Prostate gland (tissue), 2 donors: ENCODE measurements at places on chromosomes 16 and 17. TPM values are rescaled to one million over a fixed set of nuclear protein-coding genes. Genes with fewer than 3 reads are reported as not detected.

Gene PRKCB
- 2.9 TPM for total RNA-seq

Gene HIGD1B
- not detected for total RNA-seq

Gene PRCD
- 0.36 TPM for total RNA-seq

Gene SCIMP
- 2.3 TPM for total RNA-seq

Gene CCL3
- not detected for total RNA-seq

Gene ODAD4
- 0.55 TPM for total RNA-seq

Gene SKAP1
- total RNA-seq, result 1.1 TPM

DNA sequence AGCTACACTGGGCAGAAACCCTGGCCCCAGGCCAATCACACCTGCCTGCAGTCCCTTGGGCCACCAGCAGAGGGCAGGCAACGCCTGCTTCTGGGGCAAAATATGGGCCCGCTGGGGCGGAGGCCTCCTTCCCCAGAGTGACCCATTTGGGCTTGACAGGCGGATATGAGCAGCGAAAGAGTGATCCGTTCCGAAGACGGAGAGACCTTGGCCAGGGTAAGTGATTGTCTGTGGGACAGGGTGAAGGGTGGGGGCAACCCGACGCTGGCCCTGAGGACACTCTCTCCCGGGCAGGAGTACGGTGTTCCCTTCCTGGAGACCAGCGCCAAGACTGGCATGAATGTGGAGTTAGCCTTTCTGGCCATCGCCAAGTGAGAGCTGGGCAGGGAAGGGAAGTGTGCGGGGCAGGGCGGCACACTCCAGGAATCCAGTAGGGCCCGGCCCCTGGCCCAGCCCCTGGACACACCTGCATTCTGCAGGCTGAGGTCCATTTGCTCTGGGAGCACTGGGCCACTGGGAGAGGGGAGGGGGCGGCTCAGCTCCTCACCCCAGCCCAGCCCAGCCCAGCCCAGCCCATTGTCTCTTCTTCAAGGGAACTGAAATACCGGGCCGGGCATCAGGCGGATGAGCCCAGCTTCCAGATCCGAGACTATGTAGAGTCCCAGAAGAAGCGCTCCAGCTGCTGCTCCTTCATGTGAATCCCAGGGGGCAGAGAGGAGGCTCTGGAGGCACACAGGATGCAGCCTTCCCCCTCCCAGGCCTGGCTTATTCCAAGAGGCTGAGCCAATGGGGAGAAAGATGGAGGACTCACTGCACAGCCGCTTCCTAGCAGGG is 3.5 kb upstream of the NHERF1 start:
- DNase-seq, result peak; percentile 86

DNA sequence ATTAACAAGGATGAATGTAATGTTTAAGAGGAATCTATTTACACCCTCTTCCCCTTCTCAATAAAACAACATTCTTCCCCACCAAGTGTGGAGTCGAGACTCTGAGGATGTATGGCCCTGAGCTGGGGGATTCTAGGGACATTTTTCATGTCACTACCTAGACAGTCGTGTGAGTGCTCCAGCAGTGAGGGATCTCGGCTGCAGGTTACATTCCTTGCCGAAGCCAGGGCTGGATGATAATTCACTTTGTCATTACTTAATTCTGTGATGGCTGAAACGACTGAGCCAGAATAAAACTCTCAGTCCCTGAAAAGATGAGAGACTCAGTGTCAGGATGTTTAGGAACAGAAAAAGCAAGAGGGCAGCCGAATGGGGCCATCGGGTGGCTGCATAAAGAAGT is 106.9 kb upstream of the HSBP1 start:
- DNase-seq, result no peak

DNA sequence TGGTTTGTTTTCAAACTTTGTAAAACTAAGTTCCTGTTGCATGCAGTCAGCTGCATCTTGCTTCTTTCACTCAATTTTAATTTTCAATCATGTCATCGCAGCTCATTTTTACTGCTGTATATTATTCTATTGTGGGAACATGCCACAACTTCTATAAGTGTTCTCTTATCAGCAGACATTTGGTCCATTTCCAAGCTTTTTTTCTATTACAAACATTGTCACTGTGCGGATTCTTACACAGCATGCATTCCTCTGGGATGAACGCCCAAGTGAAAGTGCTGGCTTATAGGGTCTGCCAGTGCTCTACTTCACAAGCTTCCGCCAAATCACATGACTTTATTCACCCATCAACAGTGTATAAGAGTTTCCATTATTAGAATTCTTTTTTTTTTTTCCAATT is 22.7 kb downstream of the GINS3 start:
- DNase-seq, result no peak

- DNase-seq, result no peak
Observed at GRCh38 chr17:14904386-14904785, 360.7 kb downstream of the PMP22 start.

GRCh38 chr16:55039931-55040330 is 109.3 kb downstream of the IRX5 start:
- DNase-seq, result no peak
